Astrocyte (in vitro differentiated cells and primary cell): ENCODE measurements at places on chromosomes 16 and 17.

GRCh38 chr17:9330611-9331271 lies 244.9 kb downstream of the STX8 start:
- no peak for DNase-seq

DNA sequence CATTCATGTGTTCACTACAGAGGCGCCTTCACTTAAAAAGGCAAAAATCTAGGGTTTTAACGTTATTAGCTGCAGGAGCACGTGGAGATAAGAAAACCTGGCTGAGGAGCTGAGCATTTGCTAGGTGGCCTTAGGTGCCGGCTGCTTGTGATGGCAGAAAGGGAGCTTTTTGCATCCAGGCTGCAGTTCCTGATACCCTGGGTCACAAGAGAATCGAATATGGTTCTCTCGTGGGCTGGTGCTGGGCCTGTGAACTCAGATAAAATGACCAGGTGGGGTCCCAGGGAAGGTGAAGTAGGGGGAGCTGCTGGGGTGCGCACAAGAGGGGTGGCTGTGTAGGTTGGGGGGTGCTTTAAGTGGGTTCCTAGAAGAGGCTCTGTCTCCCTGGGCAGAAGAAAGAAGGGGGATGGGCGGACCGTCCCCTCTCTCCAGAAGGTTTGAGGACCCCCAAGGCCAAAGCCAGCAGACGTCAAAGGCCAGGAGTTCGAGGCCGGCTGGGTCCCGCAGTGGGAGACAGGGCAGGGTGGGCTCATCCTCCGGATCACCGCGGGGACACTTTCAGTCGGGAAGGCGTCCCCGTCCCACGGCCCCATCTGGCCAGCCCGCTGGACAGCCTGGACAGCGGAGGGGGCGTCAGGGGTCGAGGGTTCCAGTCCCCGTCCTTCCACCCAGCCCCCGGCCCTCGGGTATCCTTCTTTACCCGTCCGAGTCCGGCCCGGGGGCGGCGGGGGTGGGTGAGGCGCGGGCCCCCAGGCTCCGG lies 740 bp upstream of the CMIP start:
- DNase-seq, result no peak

GRCh38 chr16:72787514-72788268 lies 260.2 kb downstream of the ZFHX3 start:
- peak; percentile 89 for DNase-seq

- DNase-seq, result no peak
Observed at GRCh38 chr16:25027781-25028180, 12.6 kb upstream of the ARHGAP17 start.

DNA sequence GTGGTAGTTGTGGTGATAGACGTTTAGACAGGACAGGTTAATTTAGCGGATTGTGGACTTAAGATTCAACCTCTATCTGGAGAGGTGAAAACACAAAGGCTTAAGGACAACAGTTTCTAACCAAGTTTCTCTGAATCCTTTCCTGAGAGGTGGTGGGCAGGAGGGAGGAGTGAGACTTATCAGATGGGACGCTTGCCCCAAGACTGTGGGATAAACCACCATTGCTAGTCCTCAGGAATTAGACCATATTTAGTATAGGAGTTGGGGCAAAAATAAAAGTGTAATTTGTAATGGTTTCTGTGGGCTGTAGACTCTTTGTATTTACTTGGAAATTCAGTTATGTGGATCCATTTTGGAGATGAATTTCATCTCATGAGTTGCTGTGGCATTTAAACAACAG lies 6.6 kb downstream of the PDP2 start:
- peak; percentile 80 for DNase-seq
